A549 treated with AZD2906 at 1 μM for 4 hours (cell line): ENCODE measurements at places on chromosomes 13 and 19. TPM values are rescaled to one million over a fixed set of nuclear protein-coding genes. Genes with fewer than 3 reads are reported as not detected.

Gene ZNF98
- total RNA-seq, result not detected in 5 replicates

Gene DNAJC15
- 0.14 to 0.32 TPM (median 0.26 TPM) in 5 replicates for total RNA-seq

Gene CEACAM5
- total RNA-seq, result 1.0 to 2.0 TPM (median 1.5 TPM) in 5 replicates

Gene KDM4B
- total RNA-seq, result 8.5 to 10.1 TPM (median 9.7 TPM) in 5 replicates

Gene DKKL1
- total RNA-seq, result 0.23 to 0.88 TPM (median 0.64 TPM) in 5 replicates

Gene VSTM1
- total RNA-seq, result 0.43 to 0.83 TPM (median 0.50 TPM) in 5 replicates

Gene EFNB2
- 3.4 to 4.4 TPM (median 4.0 TPM) in 5 replicates for total RNA-seq

Gene VAV1
- 6.2 to 8.2 TPM (median 6.7 TPM) in 5 replicates for total RNA-seq

Gene CCDC122
- total RNA-seq, result 2.2 to 3.2 TPM (median 2.9 TPM) in 5 replicates

Gene ZNF415
- total RNA-seq, result not detected in 5 replicates

Gene SYCN
- not detected in 5 replicates for total RNA-seq

Gene ZNF470
- total RNA-seq, result 1.3 to 1.7 TPM (median 1.5 TPM) in 5 replicates

Gene ZNF439
- total RNA-seq, result not detected in 5 replicates

Gene CHST8
- 0.05 to 0.37 TPM (median 0.14 TPM) in 5 replicates for total RNA-seq

Gene TNNI3
- total RNA-seq, result 5.9 to 8.2 TPM (median 7.5 TPM) in 5 replicates

Gene COX7A1
- not detected in 5 replicates for total RNA-seq

Gene IGSF23
- total RNA-seq, result 0.36 to 0.67 TPM (median 0.42 TPM) in 5 replicates

Gene SHISA2
- 0.02 to 0.03 TPM in 2 of 5 replicates, not detected in the others for total RNA-seq

Gene FUT6
- not detected in 5 replicates for total RNA-seq

Gene DENND1C
- 0.08 to 0.25 TPM (median 0.22 TPM) in 5 replicates for total RNA-seq

Gene TTC9B
- 0.20 to 0.61 TPM (median 0.49 TPM) in 5 replicates for total RNA-seq
